ENCODE measurements at places on chromosomes 4 and X.

GRCh38 chr4:8101213-8102075, 57.2 kb downstream of the ABLIM2 start:
- DNase-seq = no peak

DNA sequence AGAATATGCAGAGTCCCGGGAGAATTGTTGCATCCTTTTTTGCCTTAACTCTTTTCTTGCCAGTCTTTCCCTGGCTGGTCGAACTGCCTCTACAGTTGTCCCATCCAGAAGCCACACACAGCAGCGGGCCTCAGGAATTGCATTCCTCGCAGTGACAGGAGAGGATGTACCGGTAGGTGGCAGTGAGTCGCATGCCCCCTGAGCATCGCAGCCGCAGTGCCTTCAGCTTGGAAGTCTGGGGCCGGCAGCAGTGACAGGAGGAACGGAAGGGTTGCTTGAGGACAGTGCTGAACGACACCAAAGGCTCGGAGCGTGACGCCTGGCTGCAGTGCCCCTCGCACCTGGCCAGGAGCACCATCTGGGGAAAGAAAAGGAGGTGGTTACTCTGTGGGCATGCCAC, 23.5 kb downstream of the NDP start:
- peak; percentile 9 for DNase-seq

- no peak for DNase-seq
Measured at GRCh38 chrX:28010875-28011274, 29.6 kb upstream of the DCAF8L1 start.

- no peak for DNase-seq
Measured at GRCh38 chrX:13298836-13299235, 21.0 kb downstream of the ATXN3L start.

GRCh38 chrX:129665916-129666644, 11.3 kb upstream of the APLN start:
- DNase-seq = no peak

DNA sequence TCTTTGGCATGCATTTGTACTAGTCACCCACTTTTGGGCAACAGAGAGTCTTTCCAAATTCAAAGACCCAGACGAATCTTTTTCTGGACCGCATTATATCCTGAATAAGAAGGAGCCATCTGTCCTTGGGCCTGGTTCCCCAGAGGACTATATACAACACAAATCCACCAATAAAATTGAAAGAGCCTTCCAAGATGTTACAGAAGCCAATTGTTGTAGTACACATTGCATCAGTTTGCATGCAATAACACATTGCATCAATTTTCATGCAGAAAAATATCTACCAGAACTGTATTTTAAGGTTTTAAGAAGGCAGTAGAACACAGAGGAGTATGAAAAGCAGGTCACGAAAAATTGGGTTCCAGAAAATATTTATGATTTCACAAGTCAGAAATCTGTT, 203.2 kb downstream of the HTR2C start:
- DNase-seq = no peak

- no peak for DNase-seq
Measured at GRCh38 chr4:168735735-168736134, 238.9 kb downstream of the PALLD start.

DNA sequence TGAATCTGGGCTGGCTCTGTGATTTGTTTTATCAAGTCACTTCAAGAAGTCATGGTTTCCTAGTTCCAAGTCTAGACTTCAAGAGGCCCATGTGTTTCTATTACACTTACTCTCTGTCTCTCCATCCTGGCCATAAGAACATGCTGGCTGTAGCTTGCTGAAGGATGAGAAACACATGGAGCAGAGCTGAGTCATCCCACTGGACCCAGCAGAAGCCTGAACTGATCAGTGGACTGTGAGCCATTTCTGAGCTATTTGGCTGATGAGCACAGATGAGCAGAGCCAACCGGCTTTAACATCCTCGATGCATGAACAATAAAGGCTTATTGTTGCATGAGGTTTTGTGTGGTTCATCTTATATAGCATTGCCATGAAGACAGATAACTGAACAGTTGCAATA, 290.6 kb upstream of the BOD1L1 start:
- no peak for DNase-seq
